Adrenal gland (tissue), 19 donors: ENCODE measurements at places on chromosomes 4 and X. TPM values are rescaled to one million over a fixed set of nuclear protein-coding genes. Genes with fewer than 3 reads are reported as not detected.

DNA sequence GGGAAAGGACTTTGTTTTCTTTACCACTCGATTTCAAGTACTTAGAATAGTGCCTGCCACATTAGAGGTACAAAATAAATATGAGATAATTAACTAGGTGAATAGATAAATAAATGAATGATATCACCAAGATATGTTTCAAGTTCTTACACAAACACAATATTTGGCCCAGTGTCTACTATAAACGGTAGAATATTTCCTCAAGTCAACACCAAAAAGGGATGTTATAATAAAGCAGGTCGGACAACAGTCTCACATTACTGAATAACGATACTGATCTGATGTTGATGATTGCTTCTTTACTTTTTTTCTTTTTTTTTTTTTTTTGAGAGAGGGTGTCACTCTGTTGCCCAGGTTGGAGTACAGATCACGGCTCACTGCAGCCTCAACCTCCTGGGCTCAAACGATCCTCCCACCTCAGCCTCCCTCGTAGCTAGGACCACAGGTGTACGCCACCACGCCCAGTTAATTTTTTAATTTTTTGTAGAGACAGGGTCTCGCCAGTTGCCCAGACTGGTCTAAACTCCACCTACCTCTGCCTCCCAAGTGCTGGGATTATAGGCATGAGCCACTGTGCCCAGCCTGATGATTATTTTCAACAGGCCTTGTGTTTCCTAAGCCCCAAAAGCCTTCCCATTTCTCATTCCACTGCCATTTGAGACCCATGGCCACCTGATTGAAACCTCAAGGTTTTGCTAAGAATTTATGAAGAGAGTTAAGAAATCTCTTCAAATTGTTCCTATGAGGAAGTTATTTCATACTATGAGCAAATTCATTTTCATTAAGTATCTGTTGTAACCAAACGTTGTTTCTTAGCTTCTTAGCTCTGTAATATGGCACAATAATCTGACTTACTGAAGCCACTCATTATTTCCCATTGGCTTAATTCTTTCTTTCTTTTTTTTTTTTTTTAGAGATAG, 2.3 kb downstream of the MANBA start:
- DNase-seq: no peak

GRCh38 chr4:68287704-68288392, 42.4 kb upstream of the TMPRSS11B start:
- no peak for DNase-seq

DNA sequence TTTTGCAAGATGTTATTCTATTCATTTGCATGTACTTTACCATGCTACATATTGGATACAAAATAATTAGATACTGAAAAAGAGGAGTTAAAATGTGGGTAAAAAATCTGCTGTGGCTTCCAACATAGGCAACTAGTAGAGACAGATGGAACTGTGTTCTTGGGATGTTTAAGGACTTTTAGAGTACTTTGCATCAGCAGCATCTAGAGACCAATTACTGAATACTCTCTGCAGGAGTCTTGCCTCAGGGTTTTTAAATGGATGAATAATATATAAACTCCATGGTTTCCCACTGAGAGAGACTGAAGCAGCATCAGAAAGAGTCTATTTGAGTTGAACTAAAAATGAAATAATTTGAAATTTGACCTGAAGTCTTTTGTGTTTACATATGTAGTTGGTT, 676.7 kb downstream of the GALNTL6 start:
- no peak for DNase-seq

GRCh38 chr4:20305976-20306375, 54.3 kb downstream of the SLIT2 start:
- DNase-seq: peak; percentile 24

DNA sequence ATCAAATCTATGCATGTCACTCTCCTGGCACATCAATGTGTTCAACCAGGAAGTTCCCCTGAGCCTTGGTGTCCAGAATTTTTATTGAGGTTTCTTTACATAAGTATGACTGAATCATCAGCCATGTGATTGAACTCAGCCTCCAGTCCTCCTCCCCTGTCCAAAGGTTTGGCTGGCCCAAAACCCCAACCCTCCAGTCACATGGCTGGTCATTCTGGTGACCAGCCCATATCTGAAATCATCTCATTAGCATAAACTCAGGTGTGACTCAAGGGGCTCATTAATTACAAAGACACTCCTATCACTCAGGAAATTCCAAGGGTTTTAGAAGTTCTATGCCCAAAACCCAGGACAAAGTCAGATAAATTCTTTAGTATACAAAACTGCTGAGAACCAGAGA, 20.6 kb upstream of the SUPT20HL2 start:
- no peak for DNase-seq

GRCh38 chr4:104593019-104593418, 98.3 kb upstream of the CXXC4 start:
- no peak for DNase-seq

Gene DCK
- total RNA-seq: 10.3 TPM

- no peak for DNase-seq
These were observed 147.6 kb downstream of the FSTL5 start for GRCh38 chr4:162016219-162016618.
